ENCODE measurements at places on chromosomes 2 and 18.
A peak's percentile ranks its signal among the peaks of the same experiment; 100 is the strongest.

- no peak for DNase-seq
Observed at GRCh38 chr2:31148514-31148913, 10.3 kb upstream of the GALNT14 start.

DNA sequence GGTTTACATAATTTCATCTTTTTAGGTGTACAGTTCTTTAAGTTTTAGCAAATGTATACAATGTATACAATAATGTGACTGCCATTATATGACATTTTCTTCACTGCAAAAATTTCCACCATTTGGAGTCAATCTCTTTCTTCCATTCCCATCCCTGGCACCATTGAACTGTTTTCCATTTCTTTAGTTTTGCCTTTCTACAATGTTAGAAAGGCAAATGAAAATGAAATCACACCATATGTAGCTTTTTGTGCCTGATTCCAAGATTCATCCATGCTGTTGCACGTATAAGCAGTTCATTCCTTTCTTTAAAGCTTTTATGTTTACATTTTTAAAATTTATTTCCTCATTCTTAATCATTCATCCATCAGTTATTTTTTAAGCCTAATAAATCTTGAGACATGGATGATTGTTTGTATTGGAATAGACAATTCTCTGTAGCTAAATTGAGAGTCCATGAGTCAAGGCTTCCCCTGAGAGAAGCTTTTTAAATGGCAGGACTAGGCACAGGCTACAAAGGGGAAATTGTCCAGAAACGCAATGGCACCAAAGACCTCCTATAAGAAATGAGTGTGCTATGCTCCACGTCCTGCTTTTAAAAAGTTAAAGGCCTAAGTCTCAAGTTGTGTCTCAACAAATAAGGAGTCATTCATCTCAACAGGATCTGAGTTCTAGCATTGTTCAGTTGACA is 8.7 kb upstream of the COL5A2 start:
- no peak for DNase-seq

DNA sequence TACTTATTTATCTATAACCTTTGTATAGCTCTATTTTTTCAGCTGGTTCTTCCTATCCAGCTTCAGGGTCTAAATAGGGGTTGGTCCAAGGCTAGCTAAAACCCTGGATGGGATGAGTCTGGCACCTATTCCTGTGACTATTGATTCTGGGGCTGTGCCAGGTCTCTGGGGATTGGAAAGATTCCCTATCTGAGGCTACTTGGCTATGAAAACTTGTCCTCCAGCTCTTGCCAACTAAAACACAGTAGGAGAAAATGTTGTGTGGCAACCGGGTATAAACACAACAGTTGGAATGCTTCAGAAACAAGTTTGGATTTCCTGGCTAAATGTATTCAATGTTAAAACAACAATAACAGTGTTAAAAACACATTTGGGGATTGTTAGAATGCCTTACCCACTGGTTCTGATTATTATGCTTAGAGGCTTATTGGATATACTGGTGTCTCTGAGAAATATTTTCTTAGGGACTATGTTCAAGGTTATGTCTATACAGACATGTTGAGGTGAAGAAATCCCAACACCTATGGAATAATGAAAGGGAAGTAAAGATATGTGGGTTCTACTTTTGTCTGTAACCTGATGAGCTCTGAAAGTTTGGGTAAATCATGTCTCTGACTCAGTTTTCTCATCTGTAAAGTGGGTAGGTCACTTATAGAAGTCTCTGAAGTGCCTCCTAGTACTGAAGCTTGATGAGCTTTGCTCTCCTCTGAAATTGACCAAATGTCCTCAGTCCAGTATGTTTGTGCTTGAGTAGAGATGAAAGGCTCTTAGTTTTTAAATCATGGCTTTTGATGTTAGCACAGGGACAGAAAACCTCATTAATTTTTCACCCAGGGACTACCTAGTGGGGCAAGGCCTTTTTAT is 460.7 kb downstream of the MTX2 start:
- no peak for DNase-seq

- no peak for DNase-seq
Observed at GRCh38 chr18:44536046-44536445, 144.6 kb upstream of the SETBP1 start.

DNA sequence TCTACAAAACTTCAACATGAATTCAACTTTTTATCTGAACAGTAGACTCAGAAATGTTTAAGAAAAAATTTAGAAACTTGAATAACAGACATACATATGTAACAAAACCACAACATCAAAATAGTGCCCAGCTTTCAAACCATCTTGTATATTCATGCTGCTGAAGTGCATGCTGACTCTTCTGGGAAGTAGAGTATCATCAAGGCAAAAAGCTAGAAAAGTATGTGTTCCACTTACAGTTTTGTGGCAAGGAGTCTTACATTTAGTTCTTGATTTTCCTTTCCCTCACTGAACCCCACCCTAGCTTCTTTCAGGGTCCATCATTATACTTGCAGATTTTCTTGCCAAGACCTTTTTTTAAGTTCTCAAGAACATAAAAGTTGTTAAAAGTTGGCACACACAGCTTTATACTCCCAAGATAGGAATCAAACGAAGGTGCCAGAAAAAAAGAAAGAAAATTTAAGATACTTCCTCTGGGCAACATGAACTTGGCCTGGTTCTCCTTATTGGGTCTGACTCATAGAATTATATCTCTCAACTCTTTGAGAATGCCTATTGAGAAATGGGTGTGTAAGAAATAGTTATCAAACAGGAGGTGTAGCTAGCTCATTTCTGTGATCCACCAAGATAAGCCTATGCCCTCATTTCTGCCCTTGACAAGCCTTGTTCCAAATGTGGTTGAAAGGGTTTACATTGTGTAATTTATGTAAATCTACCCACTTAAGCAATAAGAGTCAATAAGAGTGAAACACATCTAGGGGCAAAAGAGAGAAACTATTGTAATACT is 667.6 kb upstream of the ACVR2A start:
- DNase-seq, result no peak

DNA sequence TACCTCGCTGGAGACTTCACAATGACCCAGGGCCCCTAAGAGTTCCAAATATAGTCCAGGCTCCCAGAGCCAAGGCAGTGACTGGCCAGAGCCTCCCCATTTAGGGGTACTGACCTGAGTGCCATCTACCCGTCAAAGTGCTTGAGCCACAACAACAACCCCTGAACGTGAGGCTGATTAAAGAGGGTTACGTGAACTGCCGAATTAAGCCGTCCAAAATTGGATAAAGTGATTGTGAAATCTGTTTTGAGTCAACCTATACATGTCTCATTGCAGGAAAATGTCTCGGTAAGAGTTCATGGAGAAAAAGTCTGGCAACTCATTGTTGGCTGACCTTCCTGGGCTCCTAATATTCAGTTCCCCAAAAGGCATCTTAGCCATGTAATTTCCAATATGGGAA is 116.3 kb downstream of the TTC32 start:
- peak; percentile 1 for DNase-seq

- DNase-seq, result no peak
Observed at GRCh38 chr2:148810081-148810480, 64.9 kb upstream of the KIF5C start.

- no peak for DNase-seq
Observed at GRCh38 chr2:126776255-126776654, 120.3 kb downstream of the GYPC start.

- DNase-seq, result no peak
Observed at GRCh38 chr2:57460396-57461276, 586.0 kb upstream of the VRK2 start.

DNA sequence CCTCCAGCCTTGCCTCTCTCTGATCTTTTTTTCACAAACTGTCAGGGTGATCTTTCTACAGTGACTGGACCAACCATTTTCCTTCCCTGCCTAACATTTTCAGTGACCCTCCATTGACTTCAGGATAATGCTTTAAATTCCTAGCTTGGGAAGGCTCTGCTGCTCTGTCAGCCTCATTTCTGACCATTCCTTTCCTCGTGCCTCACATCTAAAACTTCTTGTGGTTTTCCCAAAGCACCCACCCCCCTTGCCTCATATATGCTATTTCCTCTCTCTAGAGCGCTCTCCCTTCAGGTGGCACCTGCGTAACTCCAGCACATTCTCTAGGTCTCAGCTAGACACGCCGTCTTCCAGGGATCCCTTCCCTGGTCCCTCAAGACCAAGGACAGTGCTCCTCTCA is 37.2 kb downstream of the DRC1 start:
- no peak for DNase-seq

GRCh38 chr2:233092432-233093165 is 32.5 kb downstream of the INPP5D start:
- no peak for DNase-seq

GRCh38 chr2:188949046-188949818 is 24.9 kb upstream of the COL3A1 start:
- no peak for DNase-seq

GRCh38 chr18:9629709-9630108 is 15.3 kb upstream of the PPP4R1 start:
- no peak for DNase-seq

DNA sequence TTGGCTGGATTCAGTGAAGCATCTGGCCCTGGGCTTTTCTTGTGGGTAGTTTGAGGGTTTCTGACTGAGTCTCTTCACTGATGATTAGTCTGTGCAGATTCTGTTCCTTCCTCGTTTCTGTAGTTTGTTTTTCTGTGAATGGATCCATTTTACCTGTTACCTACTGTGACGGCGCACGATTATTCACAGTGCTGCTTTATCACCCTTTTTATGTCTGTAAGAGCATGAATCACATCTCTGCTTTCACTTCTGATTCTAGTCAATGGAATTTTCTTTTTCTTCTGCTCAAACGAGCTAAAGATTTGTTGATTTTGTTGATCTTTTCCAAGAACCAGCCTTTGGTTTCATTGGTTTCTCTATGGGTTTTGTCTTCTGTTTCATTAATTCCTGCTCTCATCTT is 60.8 kb downstream of the SLC66A2 start:
- DNase-seq, result no peak

DNA sequence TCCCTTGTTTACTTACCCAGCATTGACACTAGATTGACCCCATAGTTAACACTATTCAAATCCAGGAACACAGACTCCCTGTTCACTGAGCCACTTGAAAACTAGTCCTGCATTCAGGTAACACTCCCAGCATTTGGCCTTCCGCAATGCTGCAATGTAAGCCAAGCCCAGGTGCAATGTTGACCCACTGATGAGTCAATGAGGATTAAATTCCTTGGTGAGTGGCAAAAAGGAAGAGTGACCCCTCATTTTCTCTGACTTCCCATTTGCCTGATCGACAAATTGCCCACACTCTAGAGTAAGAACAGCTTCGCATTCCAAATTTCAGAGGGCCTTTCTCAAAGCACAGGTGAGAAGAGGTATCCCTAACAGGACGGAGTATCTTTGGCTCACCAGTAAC is 251.9 kb downstream of the FBXO15 start:
- no peak for DNase-seq

DNA sequence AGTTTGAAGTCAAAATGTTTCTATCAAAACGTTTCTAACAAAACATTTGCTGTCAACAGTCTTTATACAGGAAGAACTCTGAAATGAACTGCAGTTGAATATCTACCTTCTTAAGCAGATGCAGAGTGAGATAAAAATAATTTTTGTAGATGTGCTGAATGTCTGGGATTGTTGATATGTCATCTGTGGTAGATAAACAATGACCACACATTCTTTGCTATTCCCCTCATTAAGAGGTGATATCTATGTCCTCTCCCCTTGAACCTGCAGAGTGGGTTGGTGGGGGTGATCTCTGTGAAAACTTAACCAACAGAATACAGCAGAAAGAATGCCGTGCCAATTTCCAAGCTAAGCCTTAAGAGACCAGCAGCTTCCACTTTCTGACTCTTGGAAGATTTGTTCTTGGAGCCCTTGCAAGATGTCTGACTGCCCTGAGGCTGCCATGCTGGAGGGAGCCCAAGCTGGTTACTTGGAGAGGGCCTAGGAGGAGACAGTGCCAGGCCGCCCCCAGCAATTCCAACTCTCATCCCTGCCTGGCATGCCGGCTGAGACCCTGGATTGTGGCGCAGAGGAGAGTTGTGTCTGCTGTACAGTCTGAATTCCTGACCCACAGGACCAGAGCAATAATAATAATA is 80.8 kb downstream of the COLEC12 start:
- DNase-seq, result no peak

Measured in activated CD8-positive, alpha-beta memory T cell treated with anti-CD3 and anti-CD28 coated beads for 24 hours (primary cell).